ENCODE measurements at places on chromosomes 7 and 10. TPM values are rescaled to one million over a fixed set of nuclear protein-coding genes. Genes with fewer than 3 reads are reported as not detected.

CTTNBP2 gene
- 7.4 TPM for total RNA-seq

IFIT1B gene
- 0.93 TPM for total RNA-seq

FAM200A gene
- 10.3 TPM for total RNA-seq

FRA10AC1 gene
- total RNA-seq: 27.3 TPM

GALNT17 gene
- total RNA-seq: 22.2 TPM
